Stimulated activated CD8-positive, alpha-beta memory T cell treated with anti-CD3 and anti-CD28 coated beads, Interleukin-15, amount 100 ng/mL, for 24 hours (primary cell): ENCODE measurements at places on chromosomes 2 and 18.

- DNase-seq = no peak
Observed at GRCh38 chr2:102848366-102848839, 86.6 kb downstream of the TMEM182 start.

GRCh38 chr18:24111936-24112335 lies 26.9 kb upstream of the CABYR start:
- DNase-seq = no peak

DNA sequence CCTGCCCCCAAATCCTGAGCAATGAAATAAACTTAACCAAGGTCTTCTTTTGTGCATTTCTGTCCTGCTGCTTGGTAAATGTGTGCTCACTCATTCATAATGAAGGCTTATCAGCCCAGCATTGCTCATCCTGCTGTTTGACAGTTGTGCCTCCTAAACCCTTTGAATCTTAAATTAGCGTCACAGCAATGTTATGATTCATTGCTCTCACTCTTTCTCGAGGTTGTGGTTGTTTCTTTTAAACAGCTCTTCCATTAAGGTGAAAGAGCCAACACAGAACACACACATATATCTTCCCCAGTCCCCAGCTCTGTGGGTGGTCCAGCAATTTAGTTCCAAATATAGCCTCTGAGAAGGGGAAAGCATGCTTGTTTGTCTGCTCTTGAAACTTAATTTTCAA lies 84.0 kb downstream of the EVA1A start:
- DNase-seq = no peak

DNA sequence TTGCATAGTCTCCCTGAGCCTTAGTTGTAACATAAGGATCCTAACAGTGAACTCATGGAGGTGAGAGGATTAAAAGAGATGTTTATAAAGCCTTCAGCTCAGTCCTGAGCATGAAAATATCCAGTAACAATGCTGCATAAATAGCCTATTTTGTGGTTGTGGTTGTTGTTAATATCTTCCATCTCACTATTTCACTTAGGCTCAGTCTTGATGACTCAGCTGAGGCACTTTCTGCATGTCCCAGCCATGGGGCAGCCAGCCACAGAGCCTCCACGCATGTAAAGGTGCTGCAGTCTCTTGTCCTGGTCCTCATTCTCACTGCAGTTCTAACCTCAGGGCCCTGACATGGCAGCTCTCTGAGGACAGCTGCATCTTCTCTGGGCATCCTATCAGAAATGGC lies 218.8 kb upstream of the PKDCC start:
- DNase-seq = no peak
